GM12864 (cell line): ENCODE measurements at places on chromosomes 5 and 9.
A peak's percentile ranks its signal among the peaks of the same experiment; 100 is the strongest.

GRCh38 chr5:102802708-102803458 lies 47.8 kb downstream of the PAM start:
- DNase-seq = no peak

- no peak for DNase-seq
Observed at GRCh38 chr5:5418764-5419163, 3.7 kb upstream of the ICE1 start.

GRCh38 chr9:134706522-134706921 lies 64.9 kb downstream of the COL5A1 start:
- DNase-seq = no peak

DNA sequence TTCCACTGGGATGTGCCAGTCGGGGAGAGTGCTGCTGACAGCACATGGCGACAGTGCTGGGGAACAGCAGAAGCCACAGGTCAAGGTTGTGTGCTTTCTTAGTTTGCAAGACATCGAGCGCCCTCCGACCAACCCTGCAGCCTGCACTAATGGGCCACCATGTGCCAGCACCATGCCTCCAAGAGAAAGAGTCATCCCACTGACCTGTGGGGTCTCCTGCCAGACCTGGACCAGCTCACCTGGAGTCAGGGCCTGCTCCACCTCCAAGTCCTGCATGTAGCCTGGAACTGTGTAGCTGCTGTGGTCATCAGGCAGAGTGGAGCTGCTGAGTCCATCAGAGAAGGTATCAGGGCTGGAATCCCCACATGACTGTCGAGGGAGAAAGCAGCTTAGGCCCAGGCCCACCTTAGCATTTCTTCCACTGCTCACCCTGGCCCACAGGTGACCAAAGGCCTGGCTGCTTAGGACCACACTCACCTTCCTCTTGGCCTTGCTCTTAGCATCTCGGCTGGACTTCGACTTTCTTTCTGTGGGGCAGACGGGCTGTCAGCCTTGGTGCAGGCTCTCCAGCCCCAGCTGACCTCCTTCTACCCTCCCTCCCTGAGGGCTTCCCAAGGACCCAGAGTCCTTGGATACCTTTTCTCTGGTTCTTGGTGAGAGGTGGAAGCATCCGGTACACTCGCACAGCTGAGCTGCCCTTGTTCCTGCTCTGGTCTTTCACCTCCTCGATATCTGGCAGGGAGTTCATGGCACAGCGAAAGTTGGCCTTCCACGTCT lies 4.1 kb downstream of the IRF1 start:
- no peak for DNase-seq

GRCh38 chr9:13461414-13461991 lies 182.0 kb upstream of the MPDZ start:
- no peak for DNase-seq

DNA sequence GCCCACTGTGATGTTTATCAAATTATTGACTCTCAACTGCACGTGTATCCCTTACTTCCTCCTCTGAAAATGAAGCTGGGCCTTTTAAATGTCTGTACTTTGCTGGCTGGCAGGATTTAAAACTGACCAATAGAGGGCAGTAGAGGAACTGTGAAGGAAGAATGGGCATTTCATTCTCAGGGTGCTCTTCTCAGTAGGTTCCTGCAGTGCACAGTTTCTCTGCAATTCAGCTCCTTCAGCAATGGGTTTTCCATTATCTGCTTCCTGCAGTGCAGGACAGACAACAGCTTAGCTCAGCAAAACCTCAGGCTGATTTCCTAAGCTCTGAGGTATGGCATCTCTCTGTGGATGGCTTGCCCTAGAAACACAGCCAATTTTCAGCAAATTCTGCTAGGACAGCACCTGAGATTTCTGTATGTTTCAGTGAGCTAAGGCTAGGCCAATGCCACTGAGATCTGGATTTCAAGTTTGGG lies 298.4 kb upstream of the PRDM9 start:
- no peak for DNase-seq

DNA sequence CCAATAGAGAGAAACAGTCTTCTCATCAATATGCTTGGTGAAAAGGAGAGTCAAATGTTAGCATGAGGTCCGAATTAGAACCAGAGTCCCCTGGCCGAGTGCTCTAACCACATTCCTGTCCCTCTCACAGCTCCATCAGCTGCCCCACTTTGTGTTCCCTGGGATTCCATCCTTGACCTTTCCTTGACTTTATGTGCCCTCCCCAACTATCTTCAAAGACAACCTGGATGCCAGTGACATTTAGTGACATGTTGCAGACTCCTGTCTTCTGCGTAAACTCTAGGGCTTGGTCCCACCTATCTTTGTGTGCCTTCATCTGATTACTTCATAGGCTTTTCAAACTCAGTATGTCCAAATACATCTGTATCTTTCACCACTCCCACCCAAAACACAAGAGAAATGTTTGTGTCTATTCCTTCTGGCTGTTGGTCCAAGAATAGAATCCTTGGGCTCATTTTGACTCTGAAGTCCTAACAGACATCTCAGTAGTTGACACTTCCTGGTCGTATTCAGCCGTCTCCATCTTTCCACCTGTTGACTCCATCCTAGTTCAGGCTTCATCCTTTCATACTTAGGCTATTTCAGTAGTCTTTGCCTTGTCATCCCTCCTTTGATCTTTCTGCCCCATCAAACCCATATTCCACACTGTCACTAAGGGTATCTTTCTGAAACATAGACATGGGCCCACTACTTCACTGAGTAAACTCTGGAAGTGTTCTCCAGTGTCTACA lies 101.4 kb upstream of the CD180 start:
- DNase-seq = no peak

- no peak for DNase-seq
Observed at GRCh38 chr5:139863855-139864558, 68.4 kb downstream of the PSD2 start.

DNA sequence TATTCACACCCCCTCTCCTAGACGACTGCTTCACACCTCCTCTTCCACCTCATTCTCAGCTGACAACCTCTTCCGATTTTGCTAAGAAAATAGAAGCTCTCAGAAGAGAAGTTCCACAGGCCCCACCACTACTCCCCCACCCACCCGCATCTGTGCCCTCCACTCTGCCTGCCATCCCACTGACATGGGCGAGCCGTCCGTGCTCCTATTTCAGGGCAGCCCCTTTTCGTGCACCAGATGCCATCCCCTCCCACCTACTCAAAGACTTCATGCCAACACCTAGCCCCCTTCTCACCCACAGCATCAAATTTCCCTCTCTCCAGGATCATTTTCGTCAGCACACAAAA lies 34.6 kb upstream of the JADE2 start:
- DNase-seq = no peak

DNA sequence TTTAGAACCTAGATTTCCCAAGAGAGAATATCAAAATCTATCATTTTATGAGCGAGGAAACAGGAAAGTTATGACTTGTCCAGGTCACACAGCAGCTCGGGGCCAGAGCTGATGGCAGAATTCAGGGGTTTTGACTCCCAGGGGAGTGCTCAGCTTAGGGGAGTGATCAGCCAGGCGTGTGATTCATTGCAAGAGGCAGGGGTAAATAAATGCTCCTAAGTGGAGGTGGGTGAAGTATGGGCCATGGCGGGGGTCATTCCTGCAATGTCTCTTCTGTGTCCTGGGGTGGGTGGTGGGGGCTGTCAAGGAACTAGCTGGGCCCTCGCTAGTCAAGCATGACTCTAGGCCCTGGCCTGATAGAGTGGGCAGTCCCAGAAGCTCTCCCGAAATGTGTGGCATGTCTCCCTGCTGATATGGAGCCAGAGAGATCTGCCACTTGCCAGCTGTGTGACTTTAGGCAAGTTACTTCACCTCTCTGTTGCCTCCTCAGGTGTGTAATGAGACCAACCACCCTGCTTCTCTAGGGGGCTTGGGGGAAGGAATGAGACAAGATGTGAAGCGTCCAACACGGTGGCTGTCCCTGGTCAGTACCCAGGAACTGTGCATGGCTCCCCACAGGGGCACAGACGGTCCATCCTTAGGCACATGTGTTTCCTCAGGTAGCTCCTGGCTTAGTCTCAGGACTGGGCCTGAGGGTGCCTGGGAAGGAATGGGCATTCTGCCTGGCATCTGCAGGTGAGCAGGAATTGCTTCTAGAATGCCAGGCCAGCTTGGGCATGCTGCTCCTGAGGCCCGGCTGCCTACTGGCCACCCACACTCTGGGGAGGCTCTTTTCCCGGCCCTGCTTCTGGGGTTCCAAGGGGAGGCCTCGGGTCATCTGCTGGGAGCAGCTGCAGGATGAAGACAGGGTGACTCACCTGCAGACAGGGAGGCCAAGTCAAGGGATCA lies 36.5 kb upstream of the SH3PXD2B start:
- DNase-seq = no peak

- DNase-seq = no peak
Observed at GRCh38 chr5:150130493-150130922, 25.1 kb downstream of the PDGFRB start.

DNA sequence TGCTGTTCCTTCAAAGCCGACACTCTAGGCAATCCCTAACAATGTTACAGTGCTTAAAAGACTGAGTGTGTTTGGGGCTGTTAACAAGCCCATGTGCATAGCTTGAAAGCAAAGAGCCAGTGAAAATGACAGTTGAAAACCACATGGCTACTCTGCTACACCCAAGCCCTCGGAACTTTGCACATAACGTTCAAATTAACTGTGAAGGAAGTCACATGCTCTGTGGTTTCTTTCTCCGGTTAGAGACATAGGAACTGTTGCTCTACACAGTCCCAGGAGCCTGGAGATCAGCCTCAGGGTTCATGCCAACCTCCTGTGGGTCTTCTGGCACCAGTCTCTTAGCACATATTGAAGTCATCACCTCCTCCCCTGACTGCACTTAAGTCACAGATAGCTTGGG lies 51.1 kb downstream of the C9orf152 start:
- peak; percentile 44 for DNase-seq

GRCh38 chr9:83219154-83219923 lies 156.4 kb upstream of the RASEF start:
- DNase-seq = no peak

GRCh38 chr5:174444479-174445188 lies 279.7 kb upstream of the MSX2 start:
- DNase-seq = no peak

GRCh38 chr5:2015124-2015848 lies 132.6 kb upstream of the IRX4 start:
- DNase-seq = no peak
